ENCODE measurements at places on chromosomes 1 and 21.

DNA sequence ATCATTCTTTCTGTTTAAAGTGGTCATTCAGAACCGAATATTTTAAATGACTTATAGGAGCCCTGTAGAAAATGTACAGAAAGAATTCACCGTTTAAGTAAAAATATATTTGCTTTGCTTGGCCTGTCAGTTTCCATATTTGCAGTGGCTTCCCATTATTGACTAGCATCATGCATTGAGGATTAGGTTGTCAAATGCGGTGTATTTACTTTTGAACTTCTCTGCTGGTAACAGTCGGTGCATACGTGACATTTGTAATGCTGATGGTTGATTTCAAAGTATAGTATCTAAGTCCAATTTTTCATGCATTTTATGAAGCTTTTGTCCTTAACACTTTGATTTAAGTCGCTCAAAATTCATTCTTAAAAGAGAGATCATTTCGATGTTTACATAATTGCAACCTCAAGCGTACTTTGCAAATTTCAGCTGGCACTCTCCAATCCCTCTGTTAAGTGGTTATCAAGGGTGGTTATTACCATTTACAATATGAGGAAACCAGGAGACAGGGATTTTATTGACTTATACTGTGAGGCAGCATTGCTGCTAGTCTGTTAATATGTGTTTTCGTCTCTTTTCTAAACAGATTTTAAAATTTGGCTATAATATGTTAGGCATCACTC, 201.6 kb downstream of the SDCCAG8 start:
- no peak for DNase-seq

DNA sequence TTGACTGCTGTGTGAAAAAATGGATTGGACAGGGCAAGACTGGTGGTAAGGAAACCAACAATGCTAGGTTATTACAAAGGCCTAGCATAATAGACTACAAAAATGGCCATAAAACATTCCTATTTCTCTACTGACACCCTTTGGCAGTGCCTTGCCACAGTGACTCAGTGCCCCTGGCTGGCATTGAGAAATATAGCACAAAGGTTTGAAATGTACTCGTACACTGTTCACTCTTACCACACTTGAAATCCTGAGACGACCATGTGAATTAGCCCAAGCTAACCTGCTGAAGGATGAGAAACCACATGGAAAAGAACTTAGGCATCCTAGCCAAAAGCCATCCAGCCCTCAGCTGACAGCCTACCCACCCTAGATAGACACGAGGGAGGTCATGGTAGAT, 149.8 kb upstream of the PALMD start:
- no peak for DNase-seq

- DNase-seq, result no peak
Observed at GRCh38 chr1:15249081-15249480, 2.1 kb downstream of the FHAD1 start.

- no peak for DNase-seq
Observed at GRCh38 chr1:215133532-215133931, 51.0 kb downstream of the KCNK2 start.

DNA sequence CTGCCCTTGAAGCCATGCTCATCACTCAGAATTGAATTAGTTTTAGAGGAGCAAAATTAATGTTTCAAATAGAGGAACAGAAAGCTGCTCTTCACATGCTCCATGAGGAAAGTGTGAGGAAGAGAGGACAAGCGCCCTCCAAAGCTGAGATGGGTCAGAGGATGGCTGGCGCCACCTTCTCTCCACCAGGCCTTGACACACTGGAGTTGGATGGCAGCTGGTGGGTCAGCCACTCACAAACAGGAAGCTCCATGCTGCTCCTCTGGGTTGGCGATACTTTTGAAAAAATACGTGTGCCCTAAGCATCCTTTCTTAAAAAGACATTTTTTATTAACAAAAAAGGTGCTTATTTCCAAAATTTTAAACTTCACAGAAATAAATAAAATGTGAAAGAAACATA, 3.1 kb upstream of the CD2 start:
- DNase-seq, result no peak

DNA sequence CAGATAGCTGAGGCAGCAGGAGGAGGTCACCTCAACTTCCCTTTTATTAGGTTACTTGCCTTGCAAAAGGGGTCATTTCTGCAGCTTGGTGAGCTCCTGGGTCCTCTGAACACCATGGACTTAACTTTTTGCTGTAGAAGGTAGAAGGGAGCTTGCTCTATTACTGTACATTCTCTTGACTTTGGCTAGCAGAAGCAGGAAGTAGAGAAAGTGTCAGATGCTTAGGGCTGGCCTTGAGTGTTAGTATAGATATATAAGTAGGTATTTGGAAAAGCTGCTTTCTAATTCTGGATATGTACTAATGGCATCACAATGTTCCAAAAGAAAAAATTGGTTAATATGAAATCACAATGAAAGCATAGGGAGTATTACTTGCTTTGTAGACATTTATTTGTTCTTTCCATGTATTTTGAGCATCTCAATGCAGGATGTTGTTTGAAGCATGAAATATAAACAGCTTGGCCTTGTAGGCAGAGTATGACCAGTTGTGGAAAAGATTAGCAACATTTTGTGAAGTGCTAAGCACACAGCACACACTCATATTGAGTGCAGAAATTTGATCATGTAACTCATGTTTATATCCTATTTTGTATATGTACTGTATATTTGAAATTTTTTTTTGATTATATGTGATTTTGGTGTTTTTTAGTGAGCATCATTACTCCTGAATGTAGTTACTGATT, 108.8 kb downstream of the DYRK1A start:
- no peak for DNase-seq

- no peak for DNase-seq
Observed at GRCh38 chr1:43932786-43933385, 715 bp upstream of the ARTN start.

DNA sequence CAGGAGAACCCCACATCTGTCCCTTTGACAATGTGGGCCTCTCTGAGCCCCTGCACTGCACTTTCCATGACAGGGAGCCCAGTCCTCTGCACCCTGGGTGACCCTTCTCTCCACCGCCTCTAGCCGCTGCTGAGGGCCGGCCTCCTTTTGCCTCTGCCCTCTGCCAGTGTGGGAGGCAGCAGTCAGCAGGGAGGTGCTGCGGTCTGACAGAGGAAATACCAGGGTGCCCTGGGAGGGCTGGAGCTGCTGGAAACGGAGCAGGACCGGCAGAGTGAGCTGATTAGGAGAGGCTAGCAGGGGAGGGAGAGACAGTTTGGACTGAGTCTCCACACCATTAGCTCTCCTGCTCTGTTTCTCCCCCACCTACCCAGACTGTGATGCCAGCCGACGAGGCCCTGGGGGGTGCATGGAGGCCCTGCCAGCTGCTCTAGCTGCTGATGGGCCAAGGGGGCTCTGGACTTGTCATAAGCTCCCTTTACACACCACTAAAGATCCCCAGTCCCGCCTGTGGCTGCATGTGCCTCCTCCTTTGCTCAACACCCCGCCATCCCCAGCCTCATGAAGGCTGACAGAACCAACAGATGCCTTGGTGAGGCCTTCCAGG, 171.1 kb upstream of the KLHDC7A start:
- DNase-seq, result no peak

DNA sequence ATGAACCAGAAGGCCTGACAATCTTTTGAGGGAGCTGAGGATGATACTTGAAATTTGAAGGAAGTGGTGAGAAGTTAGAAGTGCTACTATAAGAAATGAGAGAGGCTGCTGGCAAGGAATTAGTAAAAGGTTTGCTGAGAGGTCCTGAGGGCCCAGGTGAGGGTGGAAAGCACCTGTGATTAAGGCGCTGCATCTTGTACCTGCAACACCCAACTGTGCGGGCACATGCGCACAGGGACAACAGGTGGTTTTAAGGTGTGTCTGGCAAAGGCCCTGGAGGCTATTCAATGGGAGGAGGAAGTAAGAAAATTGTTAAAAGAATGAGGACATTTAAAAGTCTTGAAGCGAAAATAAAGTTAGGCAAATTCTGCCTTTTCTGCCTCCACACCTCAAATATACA, 349.3 kb downstream of the RGS7 start:
- no peak for DNase-seq

DNA sequence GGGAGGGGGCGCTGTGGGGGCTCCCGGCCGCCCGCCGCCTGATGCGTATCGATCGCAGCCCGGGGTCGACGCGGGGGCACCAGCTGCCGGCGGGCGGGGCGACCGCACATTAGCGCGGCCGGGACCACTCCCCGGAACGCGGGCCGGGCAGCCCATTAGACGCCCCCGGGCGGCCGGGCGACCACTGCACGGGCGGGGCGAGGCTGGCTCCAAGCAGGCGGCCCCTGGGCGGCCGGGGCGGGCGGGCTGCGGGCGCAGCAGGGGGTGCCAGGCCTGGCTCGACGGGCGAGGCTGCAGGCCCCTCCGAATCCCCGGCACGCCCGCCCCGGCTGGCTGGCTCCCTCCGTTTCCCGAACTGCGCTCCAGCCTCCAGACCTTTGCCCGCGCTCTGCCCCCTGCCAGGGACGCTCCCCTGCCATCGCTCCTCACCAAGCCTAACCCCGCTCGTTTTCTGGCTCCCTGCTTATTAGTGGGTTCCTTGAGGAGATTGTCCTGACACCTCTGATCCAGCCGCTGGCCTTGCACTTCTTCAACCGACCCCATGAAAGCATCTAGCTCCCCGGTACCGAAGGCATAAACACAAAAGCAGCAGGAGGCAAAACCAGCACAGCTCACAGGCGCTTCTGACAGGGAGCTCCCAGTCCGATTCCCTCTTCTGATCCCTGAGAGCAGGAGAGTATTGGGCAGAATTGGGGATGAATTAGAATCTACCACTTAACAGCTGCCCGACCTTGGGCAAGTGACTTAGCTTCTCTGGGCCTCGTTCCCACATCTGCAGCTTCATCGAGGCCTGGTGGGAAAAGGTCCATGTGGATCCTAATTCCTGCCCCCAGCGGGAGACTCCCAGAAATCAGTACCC, 92.6 kb upstream of the CASZ1 start:
- DNase-seq, result peak; percentile 30

- DNase-seq, result no peak
Observed at GRCh38 chr1:26025517-26025916, 3.9 kb downstream of the EXTL1 start.

- no peak for DNase-seq
Observed at GRCh38 chr21:42320791-42321190, 5.6 kb upstream of the TFF3 start.

DNA sequence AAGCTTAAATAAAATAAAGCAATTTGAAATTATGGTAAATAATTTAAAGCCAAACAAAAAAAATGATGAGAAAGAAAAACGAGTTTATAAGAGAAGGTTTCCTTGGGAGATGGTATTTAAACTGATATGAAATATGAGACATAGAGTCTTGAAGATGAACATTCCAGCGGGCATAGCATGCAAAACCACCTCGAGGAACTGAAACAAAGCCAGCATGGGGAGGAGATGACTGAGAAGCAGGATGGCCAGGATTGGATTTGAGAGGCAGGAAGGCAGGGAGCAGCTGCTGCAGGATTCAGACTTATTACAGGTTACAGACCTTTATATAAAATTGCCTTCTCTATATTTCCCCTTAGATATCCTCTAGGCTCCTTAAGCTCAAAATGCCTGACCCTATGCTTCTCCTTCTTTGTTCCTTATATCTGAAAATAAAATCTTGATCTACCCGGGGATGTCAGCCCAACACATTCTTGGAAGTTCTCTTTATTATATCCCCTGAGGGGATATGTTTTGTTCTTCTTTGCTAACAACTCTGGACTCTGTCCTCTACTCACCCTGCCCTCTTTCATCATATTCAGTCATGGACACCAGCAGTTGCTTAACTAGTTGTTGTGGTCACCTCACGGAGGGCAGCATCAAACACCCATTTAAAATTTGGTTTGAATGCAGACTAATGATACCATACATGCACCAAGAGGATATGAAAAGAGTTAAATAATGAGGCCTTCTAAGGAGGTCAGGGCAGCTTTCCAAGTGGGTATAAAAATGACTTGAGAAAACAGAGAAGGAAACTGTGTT, 719.1 kb upstream of the B3GALT2 start:
- no peak for DNase-seq

DNA sequence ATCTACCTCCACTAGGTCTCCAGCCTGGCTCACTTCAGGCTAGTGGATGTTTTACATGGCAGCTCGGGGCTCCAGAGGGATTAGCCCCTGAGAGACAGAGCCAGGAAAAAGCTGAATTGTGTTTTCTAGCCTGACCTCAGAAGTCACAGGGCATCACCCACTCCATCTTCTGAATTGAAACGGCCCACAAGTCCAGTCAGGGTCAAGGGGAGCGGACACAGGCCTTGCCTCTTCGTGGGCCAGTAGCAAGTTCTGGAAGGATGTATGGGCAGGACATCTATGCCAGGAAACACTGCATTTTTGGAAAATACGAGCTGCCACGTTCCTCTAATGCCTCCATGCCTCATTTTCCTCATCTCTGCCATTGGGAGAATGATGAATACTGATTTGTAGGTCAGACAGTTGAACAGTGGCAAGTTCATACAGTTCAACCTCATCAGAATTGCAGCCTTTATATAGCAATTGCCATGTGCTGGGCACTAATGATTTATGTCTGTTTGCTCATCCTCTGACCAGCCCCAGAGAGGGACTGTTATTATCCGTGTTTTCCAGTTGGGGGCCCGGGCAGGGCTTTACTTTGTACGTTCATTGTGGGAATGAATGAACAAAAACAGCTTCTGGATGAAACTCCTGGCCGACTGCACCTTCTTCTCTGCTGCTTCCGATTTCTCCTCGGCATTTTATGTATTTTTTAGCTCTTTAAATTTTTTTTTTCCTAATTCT, 23.2 kb upstream of the PCBP3 start:
- no peak for DNase-seq

- no peak for DNase-seq
Observed at GRCh38 chr1:160414881-160415280, 14.5 kb downstream of the VANGL2 start.

- DNase-seq, result no peak
Observed at GRCh38 chr1:58000821-58001220, 545.7 kb downstream of the OMA1 start.

- DNase-seq, result no peak
Observed at GRCh38 chr1:156767879-156768604, 707 bp downstream of the PRCC start.

DNA sequence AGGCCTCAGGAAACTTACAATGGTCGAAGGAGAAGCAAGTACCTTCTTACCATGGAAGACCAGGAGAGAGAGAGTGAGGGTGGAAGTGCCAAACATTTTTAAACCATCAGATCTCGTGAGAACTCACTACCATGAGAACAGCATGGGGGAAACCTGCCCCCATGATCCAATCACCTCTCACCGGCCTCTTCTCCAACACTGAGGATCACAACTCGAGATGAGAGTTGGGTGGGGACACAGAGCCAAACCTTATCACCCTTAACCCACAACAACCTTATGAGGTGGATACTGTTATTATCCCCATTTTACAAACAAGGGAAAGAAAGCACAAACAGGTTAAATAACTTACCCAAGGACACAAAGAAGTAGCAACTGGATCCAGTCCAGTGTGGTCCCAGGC, 80.5 kb downstream of the MPZL1 start:
- no peak for DNase-seq

DNA sequence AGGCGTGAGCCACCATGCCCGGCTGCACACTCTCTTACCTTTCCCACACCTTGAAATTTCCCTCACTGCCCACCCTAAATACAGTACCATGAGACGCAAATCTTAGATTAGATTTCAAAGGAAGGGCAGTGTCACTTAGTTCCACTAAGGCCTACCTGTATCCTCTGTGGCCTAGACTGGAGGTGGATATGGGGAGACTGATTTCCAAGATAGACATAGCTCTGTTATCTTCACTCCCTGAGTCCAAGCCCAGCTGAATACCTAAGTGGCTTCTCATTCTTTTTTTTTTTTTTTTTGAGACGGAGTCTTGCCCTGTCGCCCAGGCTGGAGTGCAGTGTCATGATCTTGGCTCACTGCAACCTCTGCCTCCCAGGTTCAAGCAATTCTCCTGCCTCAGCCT, 89.0 kb downstream of the SLC16A1 start:
- no peak for DNase-seq

GRCh38 chr21:46119144-46119636, 21.3 kb downstream of the COL6A2 start:
- DNase-seq, result peak; percentile 16

GRCh38 chr1:56320464-56321149, 258.8 kb downstream of the PLPP3 start:
- DNase-seq, result no peak
